Spleen (tissue), 13 donors: ENCODE measurements at places on chromosomes 1 and 21. TPM values are rescaled to one million over a fixed set of nuclear protein-coding genes. Genes with fewer than 3 reads are reported as not detected.

DNA sequence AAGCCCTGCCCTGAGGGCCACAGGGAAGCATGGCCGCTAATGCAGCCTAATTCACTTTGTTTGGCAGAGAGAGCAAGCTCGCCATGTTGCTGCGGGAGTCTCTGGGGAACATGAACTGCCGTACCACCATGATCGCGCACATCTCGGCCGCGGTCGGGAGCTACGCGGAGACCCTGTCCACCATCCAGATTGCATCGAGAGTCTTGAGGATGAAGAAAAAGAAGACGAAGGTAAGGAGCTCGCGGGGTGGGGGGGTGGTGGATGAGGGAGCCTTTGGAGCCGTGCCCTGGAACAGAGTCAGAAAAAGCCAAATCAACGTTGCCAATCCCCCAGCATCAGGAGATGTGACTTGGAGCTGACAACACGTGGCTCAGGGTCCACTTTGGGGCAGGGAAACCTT lies 529.4 kb downstream of the KIF26B start:
- no peak overlapping the region for H3K4me3 ChIP-seq
- DNase-seq = peak; percentile 72

GRCh38 chr1:8024329-8024728 lies 1.8 kb downstream of the ERRFI1 start:
- DNase-seq = no peak
- H3K4me3 ChIP-seq = no peak overlapping the region
- H3K27ac ChIP-seq = no peak overlapping the region
- H3K36me3 ChIP-seq = no peaks in the 10 kb centered on the region
- peaks cover 21% of the 10 kb centered on the region for H3K4me1 ChIP-seq
- H3K27me3 ChIP-seq = peaks cover 3% of the 10 kb centered on the region

DNA sequence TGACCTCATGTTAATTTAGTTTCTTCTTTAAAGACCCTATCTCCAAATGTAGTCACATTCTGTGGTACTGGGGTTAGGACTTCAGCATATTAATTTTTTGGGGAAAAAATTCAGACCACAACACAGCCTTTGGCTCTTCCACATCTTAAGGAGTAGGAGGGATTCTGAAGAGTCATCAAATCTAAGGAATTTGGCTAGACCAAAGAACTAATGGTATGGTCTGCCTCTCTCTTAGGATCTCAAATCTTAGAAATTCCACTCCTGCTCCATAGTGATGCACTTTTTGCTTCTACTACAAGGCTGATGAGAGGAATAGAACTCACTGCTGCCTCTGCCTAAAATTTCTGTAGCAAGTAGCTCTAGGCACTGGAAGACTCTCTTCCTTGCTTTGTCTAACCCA lies 80.5 kb downstream of the NGF start:
- no peaks in the 10 kb centered on the region for H3K4me1 ChIP-seq
- no peak overlapping the region for H3K27ac ChIP-seq
- H3K36me3 ChIP-seq = no peaks in the 10 kb centered on the region
- H3K4me3 ChIP-seq = no peak overlapping the region

GRCh38 chr1:15206418-15207030 lies 40.5 kb upstream of the FHAD1 start:
- no peaks in the 10 kb centered on the region for H3K36me3 ChIP-seq
- no peaks in the 10 kb centered on the region for H3K4me1 ChIP-seq
- H3K4me3 ChIP-seq = no peak overlapping the region
- no peaks in the 10 kb centered on the region for H3K27me3 ChIP-seq
- H3K27ac ChIP-seq = no peak overlapping the region
- DNase-seq = no peak

- H3K4me3 ChIP-seq = no peak overlapping the region
- H3K4me1 ChIP-seq = no peaks in the 10 kb centered on the region
- H3K27me3 ChIP-seq = no peaks in the 10 kb centered on the region
- no peaks in the 10 kb centered on the region for H3K36me3 ChIP-seq
Observed at GRCh38 chr1:158873141-158873540, 42.0 kb downstream of the MNDA start.

DNA sequence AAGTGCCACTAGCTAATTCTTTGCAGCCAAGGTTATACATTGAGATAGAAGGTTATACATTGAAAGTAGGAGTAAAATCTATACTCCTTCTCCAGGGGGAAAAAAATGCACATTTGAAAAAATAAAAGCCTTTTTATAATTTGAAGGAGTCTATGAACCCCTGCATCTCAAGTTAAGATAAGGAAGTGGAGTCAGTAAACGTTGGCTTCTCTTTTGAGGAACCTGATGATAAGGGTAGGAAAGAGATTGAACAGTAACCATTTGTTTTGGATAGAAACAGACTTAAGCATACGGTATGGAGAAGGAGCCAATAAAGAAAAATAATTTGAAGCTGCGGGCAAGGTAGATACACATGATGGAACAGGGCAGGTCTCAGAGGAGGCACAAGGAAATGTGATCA lies 64.1 kb downstream of the RPAP2 start:
- peaks cover 7% of the 10 kb centered on the region for H3K36me3 ChIP-seq
- no peak for DNase-seq
- no peak overlapping the region for H3K27ac ChIP-seq
- no peaks in the 10 kb centered on the region for H3K27me3 ChIP-seq
- H3K4me1 ChIP-seq = no peaks in the 10 kb centered on the region
- no peak overlapping the region for H3K4me3 ChIP-seq

DNA sequence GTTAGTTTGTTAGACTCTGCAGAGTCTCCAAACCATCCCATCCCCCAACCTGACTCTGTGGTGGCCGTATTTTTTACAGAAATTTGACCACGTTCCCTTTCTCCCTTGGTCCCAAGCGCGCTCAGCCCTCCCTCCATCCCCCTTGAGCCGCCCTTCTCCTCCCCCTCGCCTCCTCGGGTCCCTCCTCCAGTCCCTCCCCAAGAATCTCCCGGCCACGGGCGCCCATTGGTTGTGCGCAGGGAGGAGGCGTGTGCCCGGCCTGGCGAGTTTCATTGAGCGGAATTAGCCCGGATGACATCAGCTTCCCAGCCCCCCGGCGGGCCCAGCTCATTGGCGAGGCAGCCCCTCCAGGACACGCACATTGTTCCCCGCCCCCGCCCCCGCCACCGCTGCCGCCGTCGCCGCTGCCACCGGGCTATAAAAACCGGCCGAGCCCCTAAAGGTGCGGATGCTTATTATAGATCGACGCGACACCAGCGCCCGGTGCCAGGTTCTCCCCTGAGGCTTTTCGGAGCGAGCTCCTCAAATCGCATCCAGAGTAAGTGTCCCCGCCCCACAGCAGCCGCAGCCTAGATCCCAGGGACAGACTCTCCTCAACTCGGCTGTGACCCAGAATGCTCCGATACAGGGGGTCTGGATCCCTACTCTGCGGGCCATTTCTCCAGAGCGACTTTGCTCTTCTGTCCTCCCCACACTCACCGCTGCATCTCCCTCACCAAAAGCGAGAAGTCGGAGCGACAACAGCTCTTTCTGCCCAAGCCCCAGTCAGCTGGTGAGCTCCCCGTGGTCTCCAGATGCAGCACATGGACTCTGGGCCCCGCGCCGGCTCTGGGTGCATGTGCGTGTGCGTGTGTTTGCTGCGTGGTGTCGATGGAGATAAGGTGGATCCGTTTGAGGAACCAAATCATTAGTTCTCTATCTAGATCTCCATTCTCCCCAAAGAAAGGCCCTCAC lies at the start of gene OLIG2:
Gene OLIG2, plus strand, starts transcription at position 447 of the 954 bp plus-strand sequence. CDS start 928 bp downstream, outside the sequence.
- H3K27me3 ChIP-seq = peaks cover 100% of the 10 kb centered on the region
- H3K27ac ChIP-seq = no peak within 1 kb of the TSS
- H3K4me3 ChIP-seq = no peak within 1 kb of the TSS
- peaks cover 65% of the 10 kb centered on the region for H3K4me1 ChIP-seq

- no peak overlapping the region for H3K27ac ChIP-seq
- H3K36me3 ChIP-seq = no peaks in the 10 kb centered on the region
- no peaks in the 10 kb centered on the region for H3K27me3 ChIP-seq
Observed at GRCh38 chr1:51313268-51313852, 17.0 kb downstream of the TTC39A start.

GRCh38 chr1:162067466-162067865 lies 2.0 kb upstream of the NOS1AP start:
- H3K27ac ChIP-seq = no peak overlapping the region
- no peaks in the 10 kb centered on the region for H3K27me3 ChIP-seq

- no peak for DNase-seq
- no peaks in the 10 kb centered on the region for H3K36me3 ChIP-seq
- H3K27ac ChIP-seq = no peak overlapping the region
- H3K4me3 ChIP-seq = no peak overlapping the region
- H3K4me1 ChIP-seq = no peaks in the 10 kb centered on the region
Observed at GRCh38 chr1:183932412-183932811, 105.1 kb downstream of the COLGALT2 start.

GRCh38 chr1:42176902-42177519 lies 12.5 kb upstream of the GUCA2A start:
- H3K36me3 ChIP-seq = peaks cover 19% of the 10 kb centered on the region
- DNase-seq = no peak
- H3K27me3 ChIP-seq = no peaks in the 10 kb centered on the region

DNA sequence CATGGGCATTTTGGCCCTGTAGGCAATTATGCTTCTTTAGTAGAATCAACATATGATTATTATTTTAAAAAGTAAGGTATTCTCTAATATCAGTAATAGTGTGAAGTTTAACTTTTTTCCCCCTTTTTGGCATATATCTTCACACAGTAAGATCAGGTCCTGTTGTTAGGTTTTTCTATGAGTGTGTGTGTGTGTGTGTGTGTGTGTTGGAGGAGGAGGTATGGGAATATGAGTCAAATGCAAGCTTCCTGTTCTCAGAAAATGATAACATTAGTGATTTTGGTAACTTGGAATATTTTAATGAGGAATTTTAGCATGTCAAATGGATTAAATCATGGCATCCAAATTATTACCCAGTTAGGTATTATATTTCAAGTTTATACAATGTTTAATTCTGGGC lies 65.8 kb upstream of the BCL10 start:
- H3K27me3 ChIP-seq = no peaks in the 10 kb centered on the region
- H3K27ac ChIP-seq = no peak overlapping the region
- H3K36me3 ChIP-seq = no peaks in the 10 kb centered on the region

DNA sequence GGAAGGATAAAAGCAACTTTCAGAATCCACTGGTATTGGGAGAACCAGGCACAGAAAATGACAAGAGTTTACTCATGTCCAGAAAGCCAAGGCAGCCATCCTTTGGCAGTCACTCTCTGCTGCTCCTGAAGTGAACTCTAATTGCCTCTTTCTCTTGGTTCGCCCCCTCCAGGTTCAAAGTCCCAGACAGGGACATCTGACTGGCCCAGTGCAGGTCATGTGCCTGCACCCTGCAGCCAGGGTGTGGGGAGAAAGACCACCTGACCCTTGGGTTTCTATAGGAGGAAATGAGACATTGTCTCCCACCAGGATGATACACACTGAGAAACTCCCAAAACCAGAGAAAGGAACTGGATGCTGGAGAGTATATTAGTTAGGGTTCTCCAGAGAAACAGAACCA lies 103.9 kb upstream of the SYT6 start:
- DNase-seq = no peak
- H3K27me3 ChIP-seq = no peaks in the 10 kb centered on the region
- H3K27ac ChIP-seq = no peak overlapping the region
- H3K4me3 ChIP-seq = no peak overlapping the region
- H3K36me3 ChIP-seq = no peaks in the 10 kb centered on the region
- H3K4me1 ChIP-seq = no peaks in the 10 kb centered on the region

GRCh38 chr1:231233735-231234417 lies 7.1 kb upstream of the GNPAT start:
- H3K36me3 ChIP-seq = peaks cover 77% of the 10 kb centered on the region
- no peak for DNase-seq
- no peaks in the 10 kb centered on the region for H3K4me1 ChIP-seq
- H3K27ac ChIP-seq = no peak overlapping the region

DNA sequence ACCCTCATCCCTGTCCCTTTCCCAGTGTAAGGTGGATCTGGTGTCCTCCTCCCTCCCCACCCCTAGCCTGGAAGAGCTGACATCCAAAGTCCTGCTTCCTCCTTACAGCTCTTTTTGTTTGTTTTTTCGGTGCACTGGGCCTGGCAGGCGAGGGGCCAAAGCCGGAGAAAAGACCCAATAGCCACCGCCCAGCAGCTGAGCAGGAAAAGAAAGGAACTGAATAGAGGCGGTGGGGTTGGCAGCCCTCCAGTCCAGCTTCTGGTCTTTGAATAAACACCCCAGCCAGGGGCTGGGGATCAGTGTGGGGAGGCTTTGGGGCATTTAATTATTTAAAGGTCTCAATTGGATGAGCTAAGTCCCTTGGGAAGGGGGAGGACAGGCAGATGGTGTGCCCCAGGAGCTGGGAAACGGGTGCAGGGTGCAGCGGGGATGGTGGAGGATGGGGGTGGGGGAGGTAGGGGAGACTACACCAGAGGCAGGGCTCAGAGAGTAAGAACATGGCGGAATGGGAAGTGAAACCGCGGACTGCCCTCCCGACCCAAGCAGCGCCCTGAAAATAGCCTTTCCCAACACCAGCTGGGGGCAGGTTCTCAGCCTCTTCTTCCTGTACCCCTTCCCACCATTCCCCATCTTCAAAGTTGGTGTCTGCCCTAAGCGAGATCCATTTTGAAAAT lies 20.2 kb downstream of the BTG2 start:
- H3K27me3 ChIP-seq = no peaks in the 10 kb centered on the region
- peak overlapping the region; percentile 57 for H3K4me3 ChIP-seq
- peaks cover 85% of the 10 kb centered on the region for H3K4me1 ChIP-seq
- no peaks in the 10 kb centered on the region for H3K36me3 ChIP-seq
- peak overlapping the region; percentile 99 for H3K27ac ChIP-seq
- DNase-seq = peak; percentile 88

Gene ALX3
- not detected for total RNA-seq

Gene OSCP1
- 2.2 TPM for total RNA-seq

Gene EXTL1
- total RNA-seq = 7.1 TPM

Gene ZBTB8A
- 1.8 TPM for total RNA-seq

Gene ERRFI1
- 8.5 TPM for total RNA-seq

Gene NBPF11
- 12.2 TPM for total RNA-seq
